Inflammatory macrophage treated with lipopolysaccharide for 1 hour (primary cell): ENCODE measurements at places on chromosomes 7 and 10.

DNA sequence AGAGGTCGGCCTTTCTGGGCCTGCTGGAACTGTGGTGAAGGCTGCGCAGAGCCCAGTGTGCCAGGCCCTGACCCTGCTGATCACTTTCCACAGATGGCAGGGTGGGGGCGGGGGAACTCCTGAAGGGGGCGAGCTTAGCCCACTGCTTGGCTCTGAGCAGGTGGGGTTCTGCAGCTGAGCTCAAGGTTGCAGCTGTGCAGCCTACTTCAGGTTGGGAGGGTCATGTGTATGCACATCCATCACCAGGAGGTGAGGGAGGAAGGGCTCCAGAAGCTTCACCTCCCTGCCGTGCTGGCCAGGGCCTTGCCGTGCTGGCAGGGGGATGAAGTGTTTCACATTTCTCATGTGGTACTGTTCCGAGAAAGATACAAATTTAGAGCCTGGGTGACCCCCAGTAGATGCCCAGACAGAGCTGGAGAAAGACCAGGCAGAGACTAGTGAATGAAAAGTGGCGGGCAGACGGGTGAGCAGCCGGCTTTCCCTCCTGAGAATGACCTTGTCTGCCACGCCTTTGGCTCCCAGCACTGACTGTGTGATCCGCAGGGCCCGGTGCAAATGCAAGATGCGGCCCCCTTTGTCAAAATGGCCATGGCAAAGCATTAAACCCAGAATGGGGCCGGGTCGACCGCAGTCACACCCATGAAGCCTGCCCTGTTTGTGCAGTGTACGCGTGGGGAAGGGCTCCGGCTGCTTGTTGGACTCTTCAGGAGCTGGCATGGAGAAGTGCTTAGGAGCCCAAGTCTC, 25.2 kb downstream of the FAM241B start:
- no peak for DNase-seq

GRCh38 chr10:113899952-113900598, 45.6 kb downstream of the NHLRC2 start:
- no peak for DNase-seq

GRCh38 chr7:20607216-20607615, 8.3 kb upstream of the ABCB5 start:
- DNase-seq, result no peak

DNA sequence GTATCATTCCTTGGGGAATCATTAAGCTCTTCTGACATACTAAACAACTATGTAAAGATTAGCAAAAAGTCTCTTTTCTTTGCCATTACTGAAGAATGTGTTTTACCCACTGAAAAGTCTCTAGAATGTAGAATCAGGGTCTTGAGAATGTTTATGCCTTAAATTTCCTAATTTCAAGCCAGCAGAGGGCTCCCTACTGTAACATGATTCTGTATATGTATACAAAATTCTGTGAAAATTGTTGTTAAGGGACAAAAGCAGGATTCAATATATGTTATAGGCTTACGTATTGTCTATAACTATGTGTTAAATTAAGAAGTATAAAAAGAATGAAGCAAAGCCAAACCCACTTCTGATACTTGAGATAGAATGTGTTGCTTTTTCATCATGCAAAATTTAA, 296.9 kb upstream of the DGKB start:
- DNase-seq, result no peak
